ENCODE measurements at places on chromosomes 12 and 14.

GRCh38 chr12:109098651-109099050 is 1.3 kb downstream of the UNG start:
- DNase-seq, result no peak

DNA sequence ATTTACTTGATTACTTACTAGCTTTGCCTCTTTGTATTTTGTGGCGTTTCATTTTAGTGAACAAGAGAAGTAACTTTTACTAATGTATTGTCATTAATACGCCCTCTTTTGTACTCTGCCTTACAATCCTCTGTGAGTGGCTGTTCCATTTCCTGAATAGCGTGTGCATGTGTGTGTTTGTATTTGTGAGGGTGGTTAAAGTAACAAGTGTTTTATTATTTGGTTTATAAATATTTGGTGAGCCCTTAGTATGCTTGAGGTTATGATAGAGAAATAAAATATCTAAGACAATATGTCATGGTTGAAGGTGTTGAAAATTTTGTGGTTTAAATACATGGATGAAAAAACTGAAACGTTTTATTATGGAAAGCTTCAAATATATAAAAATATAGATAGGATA is 71.7 kb upstream of the REP15 start:
- DNase-seq, result no peak

DNA sequence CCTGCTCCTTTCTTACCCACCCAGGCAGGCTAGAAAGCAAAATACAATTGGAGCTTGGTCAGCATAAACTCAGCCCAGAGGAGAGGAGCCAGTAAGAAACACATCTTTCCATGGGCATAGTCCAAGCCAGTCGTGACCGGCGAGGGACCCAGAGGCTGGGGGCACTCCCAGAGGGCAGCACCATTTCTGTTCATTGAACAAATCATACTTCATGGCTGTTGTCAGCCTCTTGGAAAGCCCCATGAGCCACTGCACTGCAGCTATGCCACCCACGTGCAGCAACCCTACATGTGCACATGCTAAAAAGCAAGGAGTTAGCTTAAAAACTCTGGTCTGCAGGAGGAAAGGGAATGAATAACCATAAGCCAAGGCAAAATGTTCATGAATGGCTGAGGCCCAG is 90.0 kb upstream of the CDKN3 start:
- DNase-seq, result no peak

GRCh38 chr12:99389751-99390150 is 257.8 kb upstream of the GARIN6 start:
- DNase-seq, result no peak

GRCh38 chr14:91927191-91927590 is 20.3 kb downstream of the FBLN5 start:
- no peak for DNase-seq

- DNase-seq, result peak; percentile 84
Measured at GRCh38 chr12:65278576-65279368, at the start of gene MSRB3. MSRB3 (plus strand) TSS chr12:65278683; CDS start chr12:65308580, 29,897 bp downstream.

DNA sequence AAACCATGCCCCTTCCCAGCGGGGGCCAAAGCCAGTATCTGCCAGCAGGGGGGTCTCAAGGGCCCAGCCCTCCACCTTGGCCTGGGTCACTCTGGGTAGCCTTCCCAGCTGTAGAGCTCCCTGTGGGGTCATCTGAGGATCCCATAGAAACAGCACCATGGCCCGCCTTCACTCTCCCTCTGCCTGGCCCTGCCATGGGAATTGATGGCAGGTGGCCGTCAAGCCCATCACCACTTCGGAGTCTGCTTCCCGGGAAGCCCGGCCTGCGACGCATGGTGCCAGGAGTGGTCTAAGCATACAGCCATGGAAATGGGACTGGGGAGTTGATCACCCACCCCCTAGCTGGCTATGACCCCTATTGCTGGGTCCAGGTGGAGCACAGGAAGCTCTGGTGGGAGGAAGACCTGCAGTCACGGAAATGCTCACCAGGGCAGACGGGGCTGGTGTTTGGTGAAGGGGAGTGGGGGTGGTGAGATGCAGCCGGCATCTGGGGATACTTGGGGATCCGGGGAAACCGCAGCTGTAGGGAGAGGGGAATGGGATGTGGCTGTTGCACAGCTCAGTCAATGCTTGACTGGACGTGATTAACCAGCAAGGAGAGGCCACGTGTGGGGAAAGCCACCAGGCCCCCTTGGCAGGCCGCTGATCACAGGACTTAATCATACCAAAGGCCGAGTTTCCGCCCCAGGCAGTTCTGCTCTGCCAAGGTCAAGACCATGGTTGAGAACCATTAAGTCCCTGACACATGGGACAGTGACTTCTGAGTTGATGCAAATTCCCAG is 52.2 kb upstream of the DIO3 start:
- DNase-seq, result no peak

DNA sequence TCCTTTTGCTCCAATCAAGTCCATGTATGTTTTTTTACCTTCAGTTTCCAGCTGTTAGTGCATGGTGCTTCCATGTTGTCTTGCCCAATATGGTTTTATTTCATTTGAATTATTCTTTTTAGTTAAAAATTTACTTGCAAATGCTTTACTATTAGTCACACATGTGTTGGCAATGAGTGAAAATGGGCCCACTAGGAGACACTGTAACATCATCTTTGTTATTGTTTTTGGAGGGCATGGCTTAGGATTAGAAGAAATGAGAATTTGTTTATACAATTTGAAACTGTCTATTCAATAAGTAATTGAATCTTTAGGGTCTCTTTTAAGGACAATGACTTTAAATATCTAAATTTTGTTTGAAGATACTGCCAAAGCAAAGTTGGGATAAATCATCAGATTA is 133.7 kb downstream of the BRMS1L start:
- no peak for DNase-seq

DNA sequence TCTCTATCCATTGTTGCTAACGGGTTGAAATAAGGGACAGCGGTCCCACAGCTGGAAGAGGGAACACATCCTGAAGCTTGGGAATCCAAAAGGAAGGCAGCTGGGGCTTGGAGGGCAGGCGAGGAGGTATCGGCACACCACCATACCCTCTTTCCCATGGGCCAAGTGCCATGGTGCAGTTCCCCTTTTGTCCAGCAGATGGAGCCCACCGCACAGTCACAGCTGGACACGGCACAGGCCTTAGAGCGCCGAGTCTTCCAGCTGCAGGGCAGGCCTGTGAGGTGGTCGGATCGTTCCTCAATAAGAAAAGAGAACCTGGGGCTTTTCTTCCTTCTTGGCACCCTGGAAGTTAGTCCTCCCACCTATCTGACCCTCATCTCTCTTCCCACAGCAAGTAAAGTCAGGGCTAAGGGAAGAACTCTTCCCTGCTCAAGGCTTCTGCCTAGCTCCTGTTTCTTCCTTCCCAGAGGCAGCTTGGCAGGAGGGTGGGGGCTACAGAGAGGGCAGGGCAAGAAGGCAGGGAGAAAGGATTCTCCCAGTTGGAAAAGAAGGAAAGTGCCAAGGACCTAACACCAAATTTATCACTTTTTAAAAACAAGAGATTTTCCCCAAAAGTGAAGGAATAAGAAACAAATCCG is 8.6 kb downstream of the PPP1R1A start:
- DNase-seq, result peak; percentile 94

DNA sequence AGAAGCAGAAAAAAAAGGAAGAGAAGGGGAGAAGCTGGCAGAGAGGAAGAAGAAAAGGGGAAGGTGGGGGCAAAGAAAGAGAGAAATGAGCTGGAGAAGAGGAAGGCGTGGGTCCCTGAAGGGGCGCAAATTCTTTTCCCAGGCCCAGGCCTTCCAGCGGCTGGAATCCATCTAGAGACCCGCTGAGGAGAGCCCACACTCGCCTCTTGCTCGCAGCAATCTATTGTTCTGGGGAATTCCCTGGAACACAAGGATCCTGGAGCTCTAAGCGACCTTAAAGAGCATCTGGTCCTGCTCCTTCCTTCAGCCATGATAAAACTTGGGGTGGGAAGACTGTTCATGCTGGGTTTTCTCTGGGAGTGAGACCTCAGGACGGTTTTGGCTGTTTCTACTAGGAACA is 41.2 kb upstream of the FKBP4 start:
- DNase-seq, result no peak

DNA sequence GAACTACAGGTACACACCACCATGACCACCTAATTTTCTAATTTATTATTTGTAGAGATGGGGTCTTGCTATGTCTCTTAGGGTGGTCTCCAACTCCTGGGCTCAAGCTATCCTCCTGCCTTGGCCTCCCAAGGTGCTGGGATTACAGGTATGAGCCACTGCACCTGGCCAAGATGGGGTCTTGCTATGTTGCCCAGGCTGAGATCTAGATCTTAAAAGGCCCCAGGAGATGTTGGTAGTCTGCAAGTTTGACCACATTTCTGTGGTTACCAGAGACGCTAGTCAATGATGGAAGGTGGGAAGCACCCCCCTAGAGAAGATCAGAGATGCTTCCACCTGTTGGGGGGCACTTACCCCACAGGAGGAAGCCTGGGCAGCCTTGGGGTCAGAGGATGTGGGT is 34.7 kb downstream of the FOXN4 start:
- no peak for DNase-seq
